Fibroblast of skin of scalp (primary cell): ENCODE measurements at places on chromosomes 1 and 21.

DNA sequence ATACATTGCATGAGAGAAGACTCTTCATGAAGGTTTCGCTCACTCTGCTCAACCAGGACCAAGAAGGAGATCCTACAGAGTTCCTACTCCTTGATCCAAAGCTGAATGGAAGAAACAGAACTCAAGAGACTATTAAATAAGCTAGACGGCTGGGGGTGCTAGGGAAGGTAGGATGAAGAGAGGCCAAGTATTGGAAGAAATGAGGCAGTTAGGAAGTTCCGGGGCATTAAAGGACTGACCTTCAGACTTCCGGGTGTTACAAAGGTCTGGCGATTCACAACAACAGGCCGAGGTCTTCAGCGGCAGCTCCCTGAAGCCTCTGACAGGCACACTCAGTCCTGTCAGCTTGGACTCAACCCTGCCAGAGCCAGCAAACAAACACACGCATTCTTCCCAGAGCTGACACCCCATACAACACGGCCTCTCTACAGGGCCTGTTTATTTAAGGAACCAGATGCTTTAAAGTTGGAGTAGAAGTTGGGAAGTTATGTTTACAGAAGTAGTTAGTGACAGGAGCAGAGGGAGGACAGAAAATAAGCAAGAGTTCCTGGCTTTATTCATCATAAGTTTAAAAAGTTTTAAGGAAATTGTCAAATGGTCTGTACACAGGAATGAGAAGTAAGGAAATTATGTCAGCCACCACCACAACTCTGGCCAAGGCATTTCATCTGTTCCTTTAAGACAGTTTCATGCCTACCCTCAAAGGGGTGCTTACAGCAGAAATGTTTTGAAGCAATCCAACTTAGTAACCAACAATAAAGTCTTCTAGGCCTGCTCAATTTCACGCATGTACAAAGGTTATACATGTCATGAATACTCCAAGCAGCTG, 4.7 kb downstream of the SORT1 start:
- peak; percentile 55 for DNase-seq

DNA sequence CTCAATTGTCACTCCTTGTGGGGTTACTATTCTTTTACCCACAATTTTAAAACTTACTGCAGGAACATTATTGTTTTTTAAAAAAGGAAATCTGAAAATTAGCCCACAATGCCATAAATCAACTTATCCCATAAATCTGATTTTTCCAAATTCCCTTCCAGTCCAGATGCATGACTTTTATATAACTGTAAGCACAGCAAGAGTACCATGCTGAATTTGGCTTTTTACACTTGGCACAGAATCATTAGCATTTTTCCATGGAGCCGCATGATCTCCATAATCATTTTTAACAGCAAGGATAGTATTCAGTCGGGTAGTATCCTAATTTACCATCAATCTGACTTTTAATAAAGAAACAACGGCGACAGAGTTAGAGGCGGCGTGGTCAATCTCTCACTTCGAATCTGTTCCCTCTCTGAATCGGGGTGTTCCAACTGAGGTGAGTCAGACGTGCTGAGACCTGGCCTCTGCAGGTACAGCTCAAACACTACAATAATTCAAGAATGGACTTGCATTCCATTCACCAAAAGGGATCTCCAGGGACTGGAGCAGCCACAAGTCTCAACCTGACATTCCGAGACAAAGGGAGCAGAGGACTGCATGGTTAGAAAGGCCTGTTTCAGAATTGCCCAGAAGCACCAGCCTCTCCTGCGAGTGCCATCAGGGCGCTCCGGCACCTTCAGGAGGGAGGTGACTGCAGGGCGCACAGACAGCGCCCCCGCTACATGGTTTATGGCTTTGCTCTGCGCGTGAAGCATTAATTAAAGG, 48.9 kb downstream of the SLC66A1 start:
- no peak for DNase-seq

- no peak for DNase-seq
Observed at GRCh38 chr21:45401916-45402900, 2.8 kb upstream of the COL18A1 start.

DNA sequence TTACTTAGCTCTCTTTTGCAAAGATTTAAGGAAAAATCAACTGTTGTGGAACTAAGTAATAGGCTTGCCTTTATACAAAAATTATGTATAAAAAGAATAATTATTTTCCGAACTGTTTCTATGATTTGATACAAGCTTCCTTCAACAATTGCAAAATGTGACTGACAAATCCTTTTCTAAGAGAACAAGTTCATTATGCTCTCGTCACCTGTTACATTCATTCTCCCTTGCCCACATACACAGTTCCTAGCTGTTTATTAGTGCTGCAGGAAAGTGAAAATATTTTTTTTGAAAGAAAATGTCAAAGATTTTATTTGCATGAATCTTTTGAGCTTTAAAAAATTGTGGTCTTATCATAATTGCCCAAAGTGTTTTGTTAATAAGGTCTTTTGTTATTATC, 466.2 kb downstream of the USP25 start:
- DNase-seq, result no peak

DNA sequence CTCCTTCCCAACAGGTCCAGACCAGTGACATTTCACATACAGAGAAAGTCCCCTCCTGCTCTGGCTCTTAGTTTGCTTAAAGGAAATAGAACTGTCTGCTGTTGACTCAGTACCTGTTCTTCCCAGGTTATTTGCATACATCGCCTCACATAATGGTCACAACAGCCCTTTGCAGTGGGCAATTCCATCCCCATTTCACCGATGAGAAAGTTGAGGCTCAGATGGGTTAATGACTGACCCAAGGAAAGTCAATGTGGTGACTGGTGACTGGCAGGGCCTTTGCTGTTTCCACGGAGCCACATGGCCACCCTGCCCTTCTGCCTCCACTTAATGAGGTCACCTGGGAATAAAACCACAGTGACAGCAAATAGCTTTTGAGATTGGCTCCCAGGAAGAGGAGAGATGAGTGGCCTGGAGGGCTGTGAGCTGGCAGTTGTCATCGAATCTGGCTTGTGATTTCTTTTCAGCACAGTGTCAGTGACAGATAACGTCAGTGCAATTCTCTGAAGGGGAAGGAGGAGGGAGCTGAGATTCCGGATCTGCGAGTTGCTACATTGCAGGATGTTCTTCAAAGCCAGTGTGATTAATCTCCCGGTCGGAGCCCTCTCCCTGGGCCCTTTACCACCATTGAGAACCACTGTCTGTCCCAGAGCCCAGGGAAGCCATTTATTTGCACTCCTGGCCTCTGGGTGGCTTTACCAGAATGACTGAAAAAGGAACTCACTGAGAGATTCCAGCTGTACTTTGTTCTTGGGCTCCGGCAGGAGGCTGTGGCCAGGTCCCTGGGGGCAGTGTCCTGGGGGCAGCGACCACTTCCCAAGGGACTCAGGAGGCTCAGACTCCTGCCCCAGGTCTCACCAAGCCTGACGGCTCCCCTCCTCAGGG, 117.2 kb downstream of the CNIH3 start:
- peak; percentile 56 for DNase-seq

DNA sequence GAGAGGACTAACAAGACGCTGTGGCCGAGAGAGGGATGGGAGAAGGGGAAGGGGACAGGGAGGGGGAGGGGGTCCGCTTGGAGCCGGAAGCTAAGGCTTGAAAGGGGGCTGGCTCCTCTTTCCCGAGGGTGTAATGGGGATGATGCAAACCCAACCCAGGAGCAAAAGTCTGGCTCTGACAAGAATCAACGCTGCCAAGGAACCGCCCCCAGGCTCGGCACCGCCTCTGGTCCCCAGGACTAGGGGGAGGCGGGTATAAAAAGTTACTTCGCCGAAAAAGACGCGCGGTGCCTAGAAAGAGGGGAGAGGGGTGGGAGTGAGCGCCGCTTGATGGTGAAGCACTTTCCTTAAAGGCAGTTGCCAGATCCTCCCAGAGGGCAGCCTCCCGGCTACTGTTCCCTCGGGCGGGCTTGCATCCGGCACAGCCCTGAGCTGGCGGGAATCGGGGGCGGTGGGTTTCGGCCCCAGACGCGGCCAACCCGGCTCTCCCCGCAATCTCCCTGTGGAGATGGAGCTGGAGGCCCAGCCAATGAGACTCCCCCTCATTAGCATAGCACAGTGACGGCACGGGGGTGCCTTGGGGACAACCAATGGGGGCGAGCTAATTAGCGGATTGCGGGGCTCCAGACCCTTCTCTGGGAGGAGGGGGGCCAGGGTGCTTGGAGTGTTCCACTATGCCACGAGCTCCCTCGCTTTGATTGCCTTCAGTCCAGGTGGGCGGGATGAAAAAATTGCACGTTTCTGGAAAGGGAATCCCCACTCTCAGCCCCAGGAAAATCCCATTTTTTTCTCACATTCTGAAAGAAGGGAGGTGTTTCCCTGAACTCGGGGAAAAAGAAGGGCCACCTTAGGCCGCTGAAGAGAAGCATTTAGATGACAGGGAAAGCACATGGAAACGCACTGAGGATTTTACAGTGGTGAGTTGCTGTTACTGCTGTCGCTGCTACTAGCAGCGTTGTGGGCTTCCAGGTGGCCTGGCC, at the start of gene KCNT2:
Gene KCNT2, minus strand, starts transcription at position 51 of the 980 bp plus-strand sequence. CDS start 131 bp downstream, outside the sequence.
- DNase-seq, result peak; percentile 70

- DNase-seq, result no peak
Observed at GRCh38 chr1:48602349-48602748, 130.3 kb upstream of the SPATA6 start.

GRCh38 chr1:40986328-40986783, 6.9 kb downstream of the CTPS1 start:
- no peak for DNase-seq

DNA sequence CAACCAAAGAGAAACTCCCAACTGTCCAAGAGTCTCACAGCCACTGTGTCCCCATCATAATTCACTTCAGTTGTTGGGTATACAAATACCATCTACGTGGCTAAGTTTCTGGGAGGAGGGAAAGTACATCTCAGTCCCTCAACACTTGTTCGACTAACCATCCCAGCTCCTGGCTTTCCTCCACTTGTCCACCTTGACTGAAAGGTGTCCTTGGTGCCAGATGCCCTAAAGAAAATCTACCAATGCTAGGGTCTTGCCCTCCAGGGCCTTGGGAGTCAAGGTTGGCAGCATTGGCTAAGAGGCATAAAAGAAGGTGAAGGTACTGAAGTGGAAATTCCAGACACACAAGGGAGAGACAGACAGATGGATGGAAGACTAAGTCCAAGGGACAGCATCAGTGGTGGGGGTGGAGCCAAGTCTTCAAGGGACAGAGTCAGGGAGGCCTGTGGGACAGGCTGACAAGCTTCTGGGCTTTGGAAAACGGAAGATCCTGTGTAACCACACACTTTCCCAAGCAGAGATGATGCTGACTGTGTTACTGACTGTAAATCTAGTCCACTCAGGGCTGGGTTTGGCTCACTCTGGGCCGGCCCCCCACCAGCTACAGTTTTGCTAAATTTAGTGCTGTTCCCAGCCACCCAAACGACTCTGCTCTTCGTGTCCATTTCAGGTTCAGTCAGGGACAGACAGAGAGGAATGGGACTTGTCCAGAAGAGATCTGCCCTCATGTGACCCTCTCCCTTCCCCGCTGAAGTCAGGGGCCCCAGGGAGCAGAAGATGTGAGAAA, 60.1 kb downstream of the CD34 start:
- DNase-seq, result no peak

DNA sequence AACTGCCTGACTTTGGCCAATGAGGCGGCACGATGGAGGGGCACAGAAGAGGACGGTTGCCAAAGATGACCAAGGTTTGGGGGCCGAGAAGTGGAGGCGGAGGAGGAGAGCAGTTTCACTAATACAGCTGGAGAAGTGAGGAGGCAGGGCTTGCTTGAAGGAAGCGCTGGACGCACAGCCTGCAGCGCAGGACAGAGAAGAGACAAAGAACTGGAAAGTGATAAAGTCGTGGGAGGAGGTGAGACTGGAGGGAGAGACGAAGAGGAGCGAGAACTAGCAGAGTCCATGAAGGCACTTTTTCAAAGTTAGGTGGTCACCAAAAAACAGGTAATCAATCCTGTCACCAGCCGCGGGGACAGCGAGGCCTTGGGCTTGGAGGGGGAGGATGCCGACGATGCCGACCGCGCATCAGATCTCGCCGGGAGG, 771 bp downstream of the PACC1 start:
- peak; percentile 9 for DNase-seq

DNA sequence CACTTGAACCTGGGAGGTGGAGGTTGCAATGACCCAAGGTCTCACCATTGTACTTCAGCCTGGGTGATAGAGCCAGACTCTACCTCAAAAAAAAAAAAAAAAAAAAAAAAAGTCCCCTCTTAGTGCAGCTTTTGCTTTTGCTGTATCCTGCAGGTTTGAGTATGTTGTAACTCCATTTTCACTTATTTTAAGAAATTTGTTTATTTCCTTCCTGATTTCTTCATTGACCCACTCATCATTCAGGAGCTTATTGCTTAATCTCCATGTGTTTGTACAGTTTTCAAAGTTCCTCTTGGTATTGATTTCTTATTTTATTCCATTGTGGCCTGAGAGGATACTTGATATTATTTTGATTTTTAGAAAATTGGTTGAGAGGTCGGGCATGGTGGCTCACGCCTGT, 50.9 kb upstream of the AK4 start:
- no peak for DNase-seq

- DNase-seq, result no peak
Observed at GRCh38 chr1:8352886-8353785, 35.2 kb downstream of the SLC45A1 start.

DNA sequence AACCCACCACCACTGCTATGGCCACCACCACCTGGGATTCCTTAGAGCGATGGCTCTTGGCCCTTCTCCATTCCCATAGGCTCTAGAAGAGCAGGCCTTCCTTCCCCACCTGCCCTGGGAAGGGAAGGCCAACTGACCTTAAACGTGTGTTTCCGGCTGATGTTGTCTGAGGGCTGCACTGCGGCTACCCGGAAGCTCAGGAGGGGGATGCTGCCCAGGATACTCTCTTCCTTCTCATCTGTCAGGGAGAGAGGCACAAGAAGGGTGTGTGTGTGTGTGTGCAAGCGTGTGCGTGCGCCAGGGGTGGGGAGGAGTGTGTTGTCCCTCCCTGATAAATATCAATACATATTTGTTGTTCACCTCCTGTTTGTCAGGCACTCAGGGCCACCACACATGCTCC, 51.0 kb upstream of the GOLT1A start:
- no peak for DNase-seq

DNA sequence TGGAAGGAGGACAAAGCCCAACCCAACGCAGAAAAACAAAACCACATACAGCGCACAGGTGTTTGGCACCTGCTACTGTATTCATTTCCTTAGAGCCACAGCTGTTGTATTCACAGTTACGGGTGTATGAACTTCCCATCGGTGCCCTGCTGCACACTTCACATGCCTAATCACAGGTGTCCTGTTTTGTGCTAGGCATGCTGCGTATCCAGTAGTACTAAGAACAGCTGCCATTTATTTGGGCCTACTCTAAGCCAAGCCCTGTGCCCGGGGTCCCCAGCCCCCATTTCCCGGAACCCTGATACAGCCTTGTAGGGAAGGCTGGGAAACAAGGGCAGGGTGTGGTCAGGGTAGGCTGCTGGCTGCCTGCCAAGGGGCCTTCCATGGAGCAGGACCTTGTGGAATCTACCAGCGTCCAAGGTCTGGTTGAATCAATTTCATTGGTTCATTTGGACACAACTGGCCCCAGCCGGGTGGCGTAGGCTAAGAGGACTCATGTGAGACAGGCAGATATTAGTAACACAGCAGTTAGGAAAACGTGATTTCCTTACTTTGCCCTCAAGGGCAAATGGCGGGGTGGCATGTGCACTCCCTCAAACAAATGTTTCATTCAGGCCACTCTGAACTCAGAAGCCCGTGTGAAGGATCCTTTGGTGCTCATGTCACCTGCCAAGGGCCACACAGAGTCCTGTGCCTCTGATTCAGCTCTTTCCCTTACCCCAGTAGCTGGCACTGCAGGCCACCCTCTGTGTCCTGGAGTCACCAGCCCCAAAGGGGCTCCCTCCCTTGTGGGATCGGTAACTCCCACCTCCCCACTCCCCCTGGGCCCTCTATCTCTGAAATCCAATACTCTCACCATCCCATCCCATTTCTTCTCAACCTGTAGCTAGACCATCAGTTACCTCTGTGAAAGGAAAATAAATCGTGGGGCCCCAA, 986 bp upstream of the RNF186 start:
- no peak for DNase-seq
